T follicular helper cell (primary cell): ENCODE measurements at places on chromosomes 4 and X.

- DNase-seq: no peak
These were observed 1778.2 kb upstream of the PCDH10 start for GRCh38 chr4:131370846-131371245.

DNA sequence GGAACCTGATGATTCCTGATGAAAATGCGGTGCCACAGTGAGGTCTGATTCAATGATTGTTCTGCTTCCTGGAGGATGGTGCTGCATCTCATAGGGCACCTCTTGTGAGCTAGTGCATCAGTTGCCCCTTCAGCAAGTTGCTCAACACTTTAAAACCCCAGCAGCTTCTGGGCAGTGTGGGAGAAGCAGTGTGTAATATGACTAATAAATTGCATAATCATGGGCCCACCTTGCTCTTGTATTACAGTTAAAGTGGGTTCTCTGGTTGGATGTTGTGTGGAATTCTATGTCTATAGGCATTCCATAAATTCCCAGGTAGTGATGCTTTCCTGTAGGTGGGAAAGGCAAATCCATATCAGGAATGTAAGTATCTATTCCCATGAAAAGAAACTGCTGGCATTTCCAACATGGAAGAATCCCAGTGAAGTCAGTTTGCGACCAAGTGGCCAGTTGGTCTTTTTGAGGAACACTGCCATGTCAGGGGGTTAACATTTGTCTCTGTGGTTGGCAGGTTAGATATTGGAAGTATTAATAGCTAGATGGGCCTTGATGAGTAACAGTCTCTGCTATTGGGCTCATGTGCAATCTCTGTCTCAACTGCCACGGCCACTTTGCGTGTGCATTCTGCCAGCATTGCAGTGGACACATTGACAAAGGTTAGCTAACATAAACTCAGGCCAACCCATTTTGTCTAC lies 121.1 kb upstream of the OTUD4 start:
- no peak for DNase-seq

- DNase-seq: no peak
These were observed 35.0 kb downstream of the NPY5R start for GRCh38 chr4:163378661-163379060.

- DNase-seq: no peak
These were observed 241.9 kb upstream of the SFRP2 start for GRCh38 chr4:154030746-154031145.
